Thoracic aorta (tissue), 2 donors: ENCODE measurements at places on chromosomes 6 and 20.
A peak's percentile ranks its signal among the peaks of the same experiment; 100 is the strongest.

DNA sequence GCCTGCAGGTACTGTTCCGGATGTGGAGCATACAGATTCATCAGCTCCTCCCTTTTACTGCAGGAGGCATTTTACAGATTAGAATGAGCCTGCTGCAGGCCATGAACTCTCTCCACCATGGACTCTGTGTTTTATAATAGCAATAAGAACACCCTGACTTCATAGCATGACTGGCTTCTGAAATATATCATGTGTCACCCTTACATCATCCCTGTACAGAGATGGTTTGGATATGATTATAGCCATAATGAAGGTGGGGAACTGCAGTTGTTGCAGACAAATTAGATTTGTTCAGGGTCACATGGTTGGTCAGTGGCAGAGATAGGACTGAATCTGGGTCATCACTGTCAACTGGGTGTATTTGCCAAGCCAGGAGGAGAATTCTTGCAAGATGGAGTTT, 100.7 kb downstream of the FOXO3 start:
- DNase-seq: no peak
- H3K27ac ChIP-seq: no peak overlapping the region
- peaks cover 46% of the 10 kb centered on the region for H3K4me1 ChIP-seq
- H3K36me3 ChIP-seq: peaks cover 17% of the 10 kb centered on the region

GRCh38 chr20:46695892-46696291, 6.6 kb upstream of the TP53RK start:
- no peak overlapping the region for H3K4me3 ChIP-seq
- no peaks in the 10 kb centered on the region for H3K36me3 ChIP-seq
- H3K27me3 ChIP-seq: no peaks in the 10 kb centered on the region
- no peak for DNase-seq
- no peak overlapping the region for H3K27ac ChIP-seq
- no peaks in the 10 kb centered on the region for H3K4me1 ChIP-seq

- H3K27me3 ChIP-seq: no peaks in the 10 kb centered on the region
- H3K4me1 ChIP-seq: no peaks in the 10 kb centered on the region
- DNase-seq: no peak
- H3K27ac ChIP-seq: no peak overlapping the region
- H3K36me3 ChIP-seq: no peaks in the 10 kb centered on the region
Observed at GRCh38 chr20:36342331-36343120, 36.4 kb downstream of the DLGAP4 start.

DNA sequence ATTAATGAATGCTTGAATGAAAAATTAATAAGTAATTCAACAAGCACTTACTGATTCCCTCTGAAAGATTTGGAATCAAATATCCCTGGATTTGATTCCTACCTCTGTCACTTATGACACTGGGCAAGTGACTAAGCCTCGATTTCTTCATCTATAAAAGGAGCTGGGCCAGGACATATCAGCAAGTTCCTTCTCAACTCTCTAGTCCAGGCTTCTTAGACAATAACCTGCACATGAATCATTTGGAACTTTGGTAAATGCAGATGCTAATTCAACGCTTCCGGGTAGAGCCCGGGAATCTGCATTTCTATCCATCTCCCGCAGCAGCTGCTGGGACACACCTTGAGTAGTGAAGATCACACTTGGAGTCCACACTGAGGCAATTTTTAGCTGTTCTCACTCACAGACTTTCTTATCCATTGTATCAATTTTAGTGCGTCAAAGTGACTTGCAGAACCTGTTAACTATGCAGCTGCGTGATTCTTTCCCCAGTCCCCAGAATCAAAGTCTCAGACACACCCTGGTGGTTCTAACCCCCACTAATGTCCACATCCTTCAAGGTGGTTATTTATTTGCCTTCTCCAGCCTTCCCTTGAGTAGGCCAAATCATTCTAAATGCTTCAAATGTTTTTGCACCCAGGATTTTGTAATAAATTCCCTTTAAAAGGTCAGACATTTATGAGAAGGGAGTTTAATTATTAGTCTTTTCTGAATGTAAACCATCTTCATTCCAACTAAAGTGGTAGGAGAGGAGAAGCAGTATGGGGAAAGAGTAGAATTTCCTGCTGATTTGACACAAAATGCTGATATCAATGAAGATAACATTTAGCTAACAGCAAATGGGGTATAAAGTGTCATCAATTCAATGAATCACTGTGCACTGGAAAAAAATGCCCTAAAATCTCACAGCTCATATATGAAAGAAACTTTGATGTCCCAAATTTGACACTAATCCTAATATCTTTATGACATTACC, 26.0 kb upstream of the CCND3 start:
- no peaks in the 10 kb centered on the region for H3K4me1 ChIP-seq
- no peaks in the 10 kb centered on the region for H3K27me3 ChIP-seq
- no peak overlapping the region for H3K4me3 ChIP-seq
- H3K36me3 ChIP-seq: no peaks in the 10 kb centered on the region

- DNase-seq: peak; percentile 47
- H3K4me3 ChIP-seq: no peak overlapping the region
- H3K27me3 ChIP-seq: no peaks in the 10 kb centered on the region
- no peak overlapping the region for H3K27ac ChIP-seq
- no peaks in the 10 kb centered on the region for H3K36me3 ChIP-seq
Observed at GRCh38 chr20:23225407-23226060, 125.1 kb upstream of the NXT1 start.

DNA sequence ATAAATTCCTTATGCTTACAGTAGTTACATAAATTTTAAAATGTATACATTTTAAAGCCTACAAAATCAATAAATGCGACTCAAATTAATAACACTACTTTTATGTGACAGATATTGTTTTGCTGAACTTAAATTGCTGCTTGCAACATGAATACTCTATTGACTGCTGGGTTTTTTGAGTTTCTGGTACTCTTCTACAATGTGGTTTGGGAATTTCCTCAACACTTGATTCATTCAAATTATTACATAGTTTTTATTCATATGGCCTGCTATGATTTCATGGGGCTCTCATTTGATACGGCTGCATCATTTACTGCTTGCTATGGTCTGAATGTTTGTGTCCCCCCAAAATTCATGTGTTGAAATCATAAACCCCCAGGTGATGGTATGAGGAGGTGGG, 2.3 kb upstream of the TXLNB start:
- no peak for DNase-seq
- peaks cover 23% of the 10 kb centered on the region for H3K4me1 ChIP-seq
- H3K4me3 ChIP-seq: no peak overlapping the region
- H3K27ac ChIP-seq: no peak overlapping the region
- H3K27me3 ChIP-seq: no peaks in the 10 kb centered on the region

GRCh38 chr6:19524366-19525186, 312.6 kb upstream of the ID4 start:
- peak overlapping the region; percentile 12 for H3K27ac ChIP-seq
- H3K27me3 ChIP-seq: no peaks in the 10 kb centered on the region
- no peak overlapping the region for H3K4me3 ChIP-seq
- no peaks in the 10 kb centered on the region for H3K36me3 ChIP-seq

DNA sequence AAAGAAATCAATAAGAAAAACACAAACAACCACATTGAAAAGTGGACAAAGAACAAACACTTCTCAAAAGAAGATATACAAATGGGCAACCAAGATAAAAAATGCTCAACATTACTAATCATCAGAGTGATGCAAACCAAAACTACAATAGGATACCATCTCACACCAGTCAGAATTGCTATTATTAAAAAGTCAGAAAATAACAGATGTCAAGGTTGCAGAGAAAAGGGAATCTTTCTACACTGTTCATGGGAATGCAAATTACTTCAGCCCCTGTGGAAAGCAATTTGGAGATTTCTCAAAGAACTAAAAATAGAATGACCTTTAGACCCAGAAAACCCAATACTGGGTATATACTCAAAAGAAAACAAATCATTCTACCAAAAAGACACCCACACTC, 29.8 kb downstream of the KIF6 start:
- no peak overlapping the region for H3K27ac ChIP-seq
- no peaks in the 10 kb centered on the region for H3K4me1 ChIP-seq
- DNase-seq: no peak
- no peaks in the 10 kb centered on the region for H3K36me3 ChIP-seq
- H3K27me3 ChIP-seq: no peaks in the 10 kb centered on the region
- H3K4me3 ChIP-seq: no peak overlapping the region

DNA sequence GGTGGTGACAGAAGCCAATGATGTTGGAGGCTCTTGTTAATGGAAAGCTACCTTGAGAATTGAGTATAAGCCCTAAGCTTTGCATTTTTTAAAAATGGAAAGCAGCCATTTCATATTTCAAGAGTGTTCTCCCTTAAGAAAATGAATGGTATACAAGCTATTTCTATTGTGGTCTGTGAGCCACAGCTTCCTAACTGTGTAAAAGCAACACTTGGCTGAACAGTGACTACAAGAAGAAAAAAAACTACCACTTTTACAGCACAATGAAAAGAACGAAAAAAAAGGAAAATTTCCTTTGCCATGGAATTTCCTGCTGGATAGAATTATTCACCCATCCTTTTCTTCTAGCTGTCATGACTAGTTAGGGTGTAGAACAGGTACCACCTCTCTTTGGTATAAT, 397.1 kb upstream of the BTBD3 start:
- DNase-seq: no peak
- no peak overlapping the region for H3K27ac ChIP-seq
- no peaks in the 10 kb centered on the region for H3K36me3 ChIP-seq
- H3K4me1 ChIP-seq: no peaks in the 10 kb centered on the region
- H3K4me3 ChIP-seq: no peak overlapping the region

DNA sequence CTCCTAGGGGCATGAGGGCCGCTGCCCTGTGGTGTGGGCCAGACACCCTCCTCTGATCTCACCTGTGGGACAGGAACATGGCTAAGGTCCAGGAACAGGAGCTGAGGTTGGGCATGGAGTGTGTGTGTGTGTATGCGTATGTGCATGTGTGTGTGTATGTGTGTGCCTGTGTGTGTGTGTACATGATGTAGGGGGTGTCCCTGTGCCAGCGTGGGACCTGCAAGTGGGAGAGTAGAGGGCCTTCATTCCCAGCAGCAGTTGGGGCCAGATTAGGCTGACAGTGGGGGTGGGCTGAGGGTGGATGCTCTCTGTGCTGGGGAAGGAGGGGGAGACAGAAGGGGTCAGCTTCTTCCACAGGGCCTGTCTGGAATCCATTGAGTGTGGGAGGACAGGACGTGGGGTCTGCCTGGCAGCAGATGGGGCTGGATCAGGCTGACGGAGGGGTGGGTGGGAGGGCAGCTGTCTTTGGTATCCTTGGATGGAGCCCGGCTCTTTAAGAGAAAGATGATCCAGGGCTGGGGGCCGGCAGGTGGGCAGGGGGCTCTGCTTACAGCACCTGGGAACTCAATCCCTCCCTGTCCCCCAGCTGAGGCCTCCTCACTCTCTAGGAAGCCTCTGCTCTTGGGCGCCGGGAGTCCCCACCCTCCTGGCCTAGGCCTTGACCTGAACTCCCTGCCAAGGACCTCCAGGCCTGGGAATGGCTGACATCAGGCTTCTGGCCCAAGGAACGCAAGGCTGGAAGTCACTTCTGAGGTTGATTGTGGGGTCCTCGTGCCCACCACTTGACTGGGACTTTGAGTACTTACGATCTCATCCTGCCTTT, 44.0 kb downstream of the SPDEF start:
- no peaks in the 10 kb centered on the region for H3K36me3 ChIP-seq
- H3K4me3 ChIP-seq: no peak overlapping the region
- peaks cover 9% of the 10 kb centered on the region for H3K4me1 ChIP-seq
- no peak for DNase-seq

GRCh38 chr20:25136643-25137559, 55.0 kb upstream of the VSX1 start:
- H3K4me1 ChIP-seq: no peaks in the 10 kb centered on the region
- H3K27me3 ChIP-seq: no peaks in the 10 kb centered on the region
- no peak overlapping the region for H3K4me3 ChIP-seq
- no peaks in the 10 kb centered on the region for H3K36me3 ChIP-seq

GRCh38 chr6:123804014-123804786, 535 bp downstream of the NKAIN2 start:
- peak overlapping the region; percentile 56 for H3K4me3 ChIP-seq
- H3K4me1 ChIP-seq: no peaks in the 10 kb centered on the region
- no peaks in the 10 kb centered on the region for H3K36me3 ChIP-seq
- peaks cover 6% of the 10 kb centered on the region for H3K27me3 ChIP-seq
- no peak for DNase-seq
- H3K27ac ChIP-seq: no peak overlapping the region

GRCh38 chr6:92790381-92790780, 629.0 kb downstream of the EPHA7 start:
- H3K4me1 ChIP-seq: no peaks in the 10 kb centered on the region
- no peak overlapping the region for H3K27ac ChIP-seq
- H3K36me3 ChIP-seq: no peaks in the 10 kb centered on the region
- no peaks in the 10 kb centered on the region for H3K27me3 ChIP-seq

- no peak for DNase-seq
- H3K27me3 ChIP-seq: no peaks in the 10 kb centered on the region
- H3K4me3 ChIP-seq: no peak overlapping the region
- no peaks in the 10 kb centered on the region for H3K36me3 ChIP-seq
- no peak overlapping the region for H3K27ac ChIP-seq
Observed at GRCh38 chr6:84606860-84607259, 157.5 kb downstream of the TBX18 start.

DNA sequence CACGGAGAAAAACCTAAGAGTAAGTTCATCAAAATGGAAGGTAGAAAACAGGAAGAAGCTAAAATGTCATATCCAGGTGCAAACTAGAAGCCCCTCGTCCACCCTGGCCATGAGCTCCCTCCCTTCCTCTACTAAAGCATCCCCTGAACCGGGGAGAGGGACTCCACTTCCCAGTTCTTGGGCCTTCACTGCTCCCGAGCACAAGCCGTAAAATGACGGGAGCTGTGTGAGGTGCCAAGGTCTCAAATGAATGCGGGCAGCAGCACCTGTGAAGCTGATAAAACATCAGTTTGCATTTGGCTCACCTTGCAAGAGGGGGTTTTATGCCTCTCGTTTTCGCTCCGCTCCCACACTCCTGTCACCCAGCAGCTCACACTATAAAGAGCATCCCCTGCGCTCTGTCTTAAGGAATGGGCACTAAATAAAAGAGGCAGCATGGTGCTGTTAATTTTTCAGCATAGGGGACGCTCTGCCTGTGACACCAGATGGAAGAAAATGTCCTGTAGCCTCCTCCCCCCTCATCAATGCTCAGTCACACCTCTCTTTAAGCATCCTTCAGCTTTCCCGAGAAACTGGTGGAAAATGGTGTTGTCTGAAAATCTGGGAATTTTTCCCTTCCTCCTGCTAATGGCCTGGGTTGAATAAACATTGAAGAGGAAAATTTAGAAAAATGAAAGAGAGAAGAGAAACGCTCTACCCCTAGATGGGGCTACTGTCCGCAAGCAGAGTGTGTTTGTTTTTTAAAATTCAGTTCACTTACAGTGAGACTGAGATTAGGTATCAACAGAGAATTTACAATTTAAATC, 563.0 kb upstream of the AGPAT4 start:
- H3K27ac ChIP-seq: no peak overlapping the region
- H3K4me1 ChIP-seq: no peaks in the 10 kb centered on the region
- H3K27me3 ChIP-seq: no peaks in the 10 kb centered on the region
- no peaks in the 10 kb centered on the region for H3K36me3 ChIP-seq
- no peak for DNase-seq
- no peak overlapping the region for H3K4me3 ChIP-seq

GRCh38 chr6:113976806-113977205, 5.9 kb upstream of the HDAC2 start:
- no peaks in the 10 kb centered on the region for H3K4me1 ChIP-seq
- H3K4me3 ChIP-seq: no peak overlapping the region
- H3K36me3 ChIP-seq: no peaks in the 10 kb centered on the region
- H3K27me3 ChIP-seq: no peaks in the 10 kb centered on the region
- H3K27ac ChIP-seq: no peak overlapping the region

- H3K36me3 ChIP-seq: peaks cover 5% of the 10 kb centered on the region
- no peaks in the 10 kb centered on the region for H3K4me1 ChIP-seq
- no peaks in the 10 kb centered on the region for H3K27me3 ChIP-seq
- no peak overlapping the region for H3K27ac ChIP-seq
- DNase-seq: no peak
Observed at GRCh38 chr6:109820706-109821350, 129.7 kb downstream of the FIG4 start.

GRCh38 chr6:78844899-78845298, 22.5 kb upstream of the IRAK1BP1 start:
- H3K27me3 ChIP-seq: no peaks in the 10 kb centered on the region
- H3K4me1 ChIP-seq: no peaks in the 10 kb centered on the region
- DNase-seq: no peak
- H3K4me3 ChIP-seq: no peak overlapping the region
- H3K36me3 ChIP-seq: no peaks in the 10 kb centered on the region
- no peak overlapping the region for H3K27ac ChIP-seq
